ENCODE measurements at places on chromosomes 5 and 9.

DNA sequence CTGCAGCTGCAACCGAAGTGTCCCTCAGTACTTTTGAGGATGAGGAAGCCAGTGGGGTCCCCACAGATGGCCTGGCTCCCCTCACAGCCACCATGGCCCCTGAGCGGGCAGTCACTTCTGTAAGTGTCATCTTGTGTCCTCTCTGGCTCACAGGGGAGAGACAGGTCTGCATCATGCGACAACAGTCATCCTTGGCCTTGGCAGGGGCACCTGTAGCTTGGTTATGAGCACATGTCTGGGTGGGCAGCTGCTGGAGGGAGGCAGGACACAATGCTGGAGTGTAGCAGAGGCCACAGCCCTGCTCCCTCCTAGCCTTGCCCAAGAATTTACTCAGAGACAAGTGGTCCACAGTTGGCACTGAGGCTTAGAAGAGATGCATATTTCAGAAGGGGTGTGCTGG is 71.7 kb downstream of the COL15A1 start:
- no peak for DNase-seq

DNA sequence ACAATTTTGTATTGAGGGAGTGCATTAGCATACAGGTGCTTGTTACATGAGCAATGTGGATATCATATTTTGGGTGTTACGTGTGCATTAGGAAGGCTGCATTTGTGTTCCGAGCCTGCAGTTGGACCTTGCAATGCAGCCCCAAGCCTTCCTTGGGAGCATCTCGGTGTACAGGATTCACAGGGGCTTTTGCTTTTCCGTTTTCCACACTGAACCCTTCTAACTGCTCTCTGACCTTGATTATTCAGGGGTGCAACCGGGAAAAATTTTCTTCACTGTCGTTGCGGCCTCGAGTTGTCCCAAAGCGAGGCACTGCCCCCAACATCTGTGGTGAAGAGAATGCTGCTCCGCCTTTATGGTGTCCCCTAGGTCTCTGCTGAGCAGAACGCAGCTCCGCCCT is 80.1 kb upstream of the PLEKHG4B start:
- DNase-seq: no peak

DNA sequence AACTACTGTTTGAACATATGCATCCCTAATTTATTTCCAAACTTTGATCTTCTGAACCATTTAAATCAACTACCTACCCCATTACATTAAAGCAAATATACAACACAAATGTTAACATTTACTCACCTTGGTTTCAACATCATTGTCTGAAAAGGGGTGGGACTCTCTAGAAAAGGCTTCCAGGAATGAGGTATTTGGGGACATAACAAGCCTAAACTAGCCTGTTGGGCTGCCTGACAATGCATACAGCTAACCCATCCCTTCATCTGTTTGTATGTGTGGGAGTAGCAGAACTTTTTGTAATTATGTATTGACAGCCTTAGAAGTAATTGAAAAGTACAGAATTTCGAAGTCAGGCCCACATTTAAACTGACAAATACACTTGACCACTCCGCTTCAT is 2225.9 kb upstream of the C9orf72 start:
- no peak for DNase-seq

GRCh38 chr9:129500161-129500862 is 120.6 kb downstream of the C9orf50 start:
- no peak for DNase-seq

- DNase-seq: no peak
These were observed 585.3 kb upstream of the CCNG1 start for GRCh38 chr5:162852134-162852533.

DNA sequence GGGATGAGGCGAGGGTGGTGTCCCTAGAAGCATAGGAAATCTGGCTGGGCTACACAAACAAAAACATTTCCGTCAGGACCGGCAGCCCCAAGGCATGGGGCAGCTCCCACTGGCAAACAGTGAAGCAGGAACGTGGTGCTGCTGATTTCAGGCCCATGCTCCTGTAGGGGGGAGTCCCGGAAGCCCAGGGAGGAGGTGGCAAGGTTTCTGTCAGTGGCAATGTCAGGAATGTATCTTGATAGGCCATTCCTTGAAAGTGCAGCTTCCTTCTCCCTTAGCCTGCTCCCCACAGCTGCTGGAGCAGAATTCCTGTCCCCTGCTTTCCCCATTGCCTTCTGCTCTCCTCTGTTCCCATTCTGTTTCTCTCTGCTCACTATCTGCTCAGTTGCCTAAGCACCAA is 42.4 kb downstream of the MRRF start:
- no peak for DNase-seq

- DNase-seq: no peak
These were observed 62.6 kb upstream of the SLC25A51 start for GRCh38 chr9:37966412-37967013.

- DNase-seq: no peak
These were observed 29.6 kb downstream of the DIMT1 start for GRCh38 chr5:62374090-62374489.

DNA sequence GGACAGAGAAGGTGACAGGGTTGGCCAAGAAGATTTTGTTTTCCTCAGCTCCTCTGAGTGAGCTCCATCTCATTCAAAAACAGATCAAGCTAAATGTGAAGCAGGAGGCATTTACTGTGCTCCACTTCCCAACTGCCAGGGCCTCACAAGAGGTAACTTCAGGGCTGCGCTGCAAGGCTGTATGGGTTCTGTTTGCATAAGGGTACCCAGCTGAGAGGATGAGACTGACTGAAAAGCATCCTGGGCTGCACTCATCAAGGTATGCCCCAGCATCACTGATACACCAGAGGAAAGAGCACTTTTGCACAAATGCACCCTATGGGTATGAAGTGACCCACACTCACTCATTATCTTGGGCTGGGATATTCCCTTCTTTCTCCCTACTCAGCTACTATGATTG is 316.2 kb upstream of the HAPLN1 start:
- DNase-seq: no peak
